Sigmoid colon (tissue), 7 donors: ENCODE measurements at places on chromosomes 2 and 18.

DNA sequence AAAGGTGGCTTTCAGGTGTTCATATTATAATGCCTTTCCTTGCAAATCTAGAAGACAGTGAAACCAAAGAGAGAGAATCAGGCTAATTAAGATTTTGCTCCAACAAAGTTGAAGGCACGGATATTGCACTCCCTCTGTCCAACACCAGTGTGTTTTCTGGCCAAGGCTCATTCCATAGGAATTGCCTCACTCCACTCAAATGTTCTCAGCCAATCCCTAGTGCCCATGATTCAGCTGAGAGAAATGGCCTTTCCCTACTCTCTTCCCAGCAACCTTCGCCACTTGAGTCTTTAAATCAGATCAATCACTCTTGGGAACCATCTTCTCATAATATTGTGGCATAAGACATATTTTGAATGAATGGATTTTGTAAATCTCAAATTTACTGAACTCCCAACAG, 768.2 kb upstream of the ACVR2A start:
- H3K4me3 ChIP-seq = no peak overlapping the region
- H3K4me1 ChIP-seq = no peaks in the 10 kb centered on the region
- no peaks in the 10 kb centered on the region for H3K36me3 ChIP-seq

DNA sequence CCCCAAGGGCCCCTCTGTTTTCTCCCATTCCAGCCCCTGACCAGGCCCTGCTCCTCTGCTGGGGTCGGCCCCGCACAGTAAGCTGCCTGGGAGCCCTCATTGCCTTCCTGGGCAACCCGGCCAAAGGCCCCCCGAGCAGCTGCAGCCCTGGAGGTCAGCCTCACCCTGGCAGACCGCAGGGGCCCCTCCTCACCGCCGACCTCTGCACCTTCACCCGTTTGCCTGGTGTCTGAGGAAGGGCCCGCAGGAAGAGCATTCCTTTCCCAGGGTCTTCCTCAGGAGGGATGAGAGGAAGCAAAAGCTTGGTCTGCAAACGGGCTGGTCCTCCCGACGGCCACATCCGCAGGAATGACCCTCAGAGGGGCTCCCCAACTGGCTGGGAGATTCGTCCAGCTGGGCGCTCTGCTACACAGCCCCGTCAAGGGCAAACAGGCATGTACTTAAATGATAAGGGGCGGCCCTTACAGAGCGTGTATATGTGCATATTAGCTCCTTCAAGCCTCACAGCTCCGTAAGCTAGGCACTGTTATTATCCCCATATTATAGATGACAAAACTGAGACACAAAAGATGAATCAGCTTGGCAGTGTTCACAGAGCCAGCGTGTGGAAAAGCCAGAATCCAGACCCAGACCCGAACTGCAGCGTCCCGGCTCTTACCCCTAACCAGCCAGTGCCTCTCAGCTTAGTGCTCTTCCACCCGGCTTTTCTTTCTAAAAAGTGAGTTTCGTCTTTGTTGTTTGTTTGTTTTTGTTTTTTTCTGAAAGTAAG, 52.8 kb downstream of the SLC4A1AP start:
- no peaks in the 10 kb centered on the region for H3K36me3 ChIP-seq
- no peak overlapping the region for H3K4me3 ChIP-seq
- no peaks in the 10 kb centered on the region for H3K27me3 ChIP-seq
- peaks cover 13% of the 10 kb centered on the region for H3K4me1 ChIP-seq
- H3K27ac ChIP-seq = peak overlapping the region; percentile 80
- DNase-seq = no peak

DNA sequence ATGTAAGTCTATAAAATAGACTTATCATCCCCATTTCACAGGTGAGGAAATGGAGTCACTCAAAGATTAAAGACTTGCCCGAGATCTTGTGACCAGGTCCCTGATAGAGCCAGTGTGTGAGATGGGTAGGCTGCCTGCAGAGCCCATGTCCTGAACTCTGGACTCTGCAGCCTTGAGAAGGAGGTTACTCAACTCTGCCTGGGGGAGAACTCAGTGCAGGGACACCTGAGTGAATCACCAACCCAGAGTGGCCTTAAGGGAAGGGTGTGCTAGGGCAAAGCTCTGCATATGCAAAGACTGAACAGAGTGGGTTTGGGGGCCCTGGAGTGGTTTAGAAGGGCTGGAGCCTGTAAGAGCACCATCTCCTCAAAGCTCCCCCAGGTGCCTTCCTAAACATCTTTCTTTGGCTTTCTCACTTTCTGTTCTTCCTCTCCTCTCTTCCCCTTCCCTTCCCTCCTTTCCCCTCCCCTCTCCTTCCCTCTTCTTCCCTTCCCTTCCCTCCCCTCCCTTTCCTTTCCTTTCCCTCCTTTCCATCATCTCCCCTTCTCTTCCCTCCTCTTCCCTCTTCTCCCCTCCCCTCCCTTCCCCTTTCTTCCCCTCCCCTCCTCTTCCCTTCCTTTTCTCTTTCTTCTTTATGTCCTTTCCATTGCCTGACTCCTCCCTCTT, 67.6 kb downstream of the CELF4 start:
- H3K27ac ChIP-seq = no peak overlapping the region
- DNase-seq = no peak
- no peaks in the 10 kb centered on the region for H3K36me3 ChIP-seq
- no peak overlapping the region for H3K4me3 ChIP-seq
- H3K27me3 ChIP-seq = no peaks in the 10 kb centered on the region

- H3K4me1 ChIP-seq = no peaks in the 10 kb centered on the region
- H3K4me3 ChIP-seq = no peak overlapping the region
- H3K36me3 ChIP-seq = no peaks in the 10 kb centered on the region
- DNase-seq = no peak
Observed at GRCh38 chr2:152762202-152762601, 43.8 kb downstream of the ARL6IP6 start.

GRCh38 chr2:181471226-181471625, 14.0 kb downstream of the ITGA4 start:
- no peaks in the 10 kb centered on the region for H3K4me1 ChIP-seq
- H3K36me3 ChIP-seq = no peaks in the 10 kb centered on the region
- no peaks in the 10 kb centered on the region for H3K27me3 ChIP-seq
- no peak overlapping the region for H3K27ac ChIP-seq
